ENCODE measurements at places on chromosomes 3 and 15.

DNA sequence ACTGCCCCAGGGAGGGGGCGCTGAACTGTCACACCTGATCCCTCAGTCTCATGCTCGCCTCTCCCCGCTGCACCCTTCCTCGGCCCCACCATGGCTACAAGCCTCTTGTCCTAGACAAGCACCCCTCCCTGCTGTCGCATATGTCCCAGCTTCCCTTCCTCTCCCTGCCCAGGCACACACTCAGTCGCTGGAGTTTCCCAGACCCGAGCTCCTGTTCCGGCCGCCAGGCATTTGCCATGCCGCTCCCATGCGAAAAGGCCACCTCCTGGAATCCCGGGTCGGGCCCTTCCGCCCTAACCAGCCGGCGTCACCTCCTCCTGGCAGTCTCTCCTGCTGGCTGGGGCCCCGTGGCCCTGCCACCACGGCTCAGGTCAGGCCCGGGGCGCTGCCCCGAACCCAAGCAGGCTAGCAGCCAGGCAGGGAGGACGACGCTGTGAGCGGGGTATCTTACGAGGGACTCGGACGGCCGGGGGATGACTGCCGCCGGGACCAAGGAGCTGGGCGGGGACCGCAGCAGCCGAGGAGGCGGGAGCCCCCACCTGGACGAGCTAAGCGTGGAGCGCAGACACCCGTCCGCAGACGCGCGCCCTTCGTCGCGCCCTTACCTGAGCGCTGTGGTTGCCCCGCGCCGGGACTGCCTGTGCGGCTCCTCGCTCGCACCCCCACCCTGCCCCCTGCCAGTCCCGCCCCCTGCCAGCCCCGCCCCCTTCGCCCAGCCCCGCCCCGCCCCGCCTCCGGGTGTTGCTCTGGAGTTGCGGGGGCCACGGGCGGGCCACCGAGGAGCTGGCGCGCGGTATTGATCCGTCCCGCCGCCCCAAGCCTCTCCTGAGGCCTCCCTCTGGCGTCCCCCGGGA is at the start of gene ALS2CL:
Gene ALS2CL (minus strand): TSS at position 642 of the 854 bp plus-strand sequence. CDS start 4,239 bp downstream, outside the sequence.
- no peak for DNase-seq

- no peak for DNase-seq
These were observed 110.0 kb downstream of the EPHB1 start for GRCh38 chr3:134904776-134905646.

GRCh38 chr3:23000371-23000770 is 202.8 kb upstream of the UBE2E2 start:
- DNase-seq, result no peak

DNA sequence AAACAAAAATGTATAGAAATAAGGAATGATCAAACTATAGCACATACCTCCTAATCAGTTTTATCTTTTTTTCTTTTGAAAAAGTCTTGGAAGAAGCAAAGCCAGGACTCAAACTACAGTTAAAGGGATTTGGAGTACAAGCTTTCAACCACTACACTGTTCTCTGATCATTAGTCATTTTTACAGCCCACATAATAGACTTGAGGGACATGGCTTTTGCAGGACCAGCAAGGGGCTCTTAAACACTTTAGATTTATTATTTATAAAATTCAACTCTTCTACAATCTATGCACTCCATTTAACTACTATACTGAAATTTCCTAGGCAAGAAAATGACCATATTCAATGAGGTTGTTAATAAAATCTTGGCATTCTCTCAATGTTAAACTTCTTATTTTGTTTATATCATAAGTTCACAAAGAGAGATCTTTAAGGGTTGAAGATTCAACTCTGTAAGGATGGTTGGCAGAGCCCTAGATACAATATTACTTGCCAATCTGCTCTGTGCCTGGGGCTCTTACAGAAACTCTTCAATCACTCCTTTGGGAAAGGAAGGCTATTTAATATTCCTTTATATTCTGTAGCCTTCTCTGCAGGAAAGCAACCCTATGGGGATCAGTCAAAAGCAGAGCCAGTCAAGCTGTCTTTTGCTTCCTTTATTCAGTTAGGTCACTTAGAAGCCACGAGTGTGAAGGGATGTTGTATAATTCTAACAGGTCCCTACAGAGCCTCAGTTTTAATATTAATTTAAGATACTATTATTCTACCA is 557.7 kb upstream of the SGO1 start:
- DNase-seq, result no peak

GRCh38 chr3:34284959-34285826 is 486.8 kb downstream of the PDCD6IP start:
- no peak for DNase-seq

DNA sequence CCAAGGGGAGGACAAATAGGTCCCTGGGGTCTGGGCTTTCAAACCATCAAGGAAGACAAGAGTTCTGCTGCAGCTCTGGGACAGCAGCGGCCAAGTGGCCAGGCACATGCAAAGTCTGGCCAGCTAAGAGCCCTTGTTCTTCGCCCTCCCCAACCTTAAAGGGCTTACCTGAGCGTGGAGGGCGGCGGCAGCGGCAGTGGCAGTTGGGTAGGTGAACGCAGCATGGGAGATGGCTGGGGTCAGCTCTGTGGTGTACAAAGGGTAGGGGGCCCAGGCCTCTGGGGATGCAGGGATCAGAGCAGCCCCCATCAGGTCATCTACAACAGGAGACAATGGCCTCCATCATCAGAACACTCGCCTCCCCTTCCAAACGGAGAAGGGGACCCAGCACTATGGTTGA is 27.1 kb downstream of the RBPMS2 start:
- DNase-seq, result no peak

DNA sequence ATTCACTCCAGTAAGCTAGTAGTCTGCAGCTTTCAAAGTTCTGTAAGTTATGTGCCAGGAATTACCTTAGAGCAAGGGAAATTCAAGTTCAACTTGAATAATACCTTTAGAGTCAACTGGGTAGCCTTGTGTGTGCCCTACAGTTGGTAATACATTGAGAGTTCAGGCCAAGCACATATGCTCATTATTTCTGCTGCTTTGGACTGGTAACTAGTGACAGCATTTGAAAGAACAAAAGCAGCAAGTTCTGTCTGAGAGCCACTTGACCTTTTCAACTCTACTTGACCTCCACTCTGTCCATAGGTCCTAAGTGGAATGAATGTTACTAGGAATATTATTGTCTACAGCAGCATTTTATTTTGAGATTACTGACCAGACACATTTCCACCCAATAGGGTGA is 723.5 kb downstream of the NLGN1 start:
- DNase-seq, result no peak

DNA sequence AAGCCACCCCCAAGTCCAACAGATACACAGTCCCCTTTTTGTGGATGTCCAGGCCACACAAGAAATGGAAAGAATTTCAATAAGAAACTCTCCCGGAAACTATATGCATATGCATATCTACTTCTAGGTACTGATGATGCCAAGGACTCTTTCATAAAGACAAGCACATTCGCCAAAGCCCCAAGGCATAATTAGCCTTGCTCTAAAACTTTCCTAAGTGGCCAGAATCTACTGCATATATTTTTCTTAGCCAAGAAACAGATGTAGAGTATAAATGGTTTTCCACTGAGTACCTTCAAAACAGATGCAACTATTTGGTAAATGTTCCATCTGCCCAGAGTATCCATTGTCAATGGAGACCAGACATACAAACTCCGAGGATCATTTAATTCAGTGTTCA is 73.9 kb downstream of the MAGI1 start:
- no peak for DNase-seq

GRCh38 chr3:56677286-56677685 is 5.8 kb downstream of the TASOR start:
- no peak for DNase-seq

DNA sequence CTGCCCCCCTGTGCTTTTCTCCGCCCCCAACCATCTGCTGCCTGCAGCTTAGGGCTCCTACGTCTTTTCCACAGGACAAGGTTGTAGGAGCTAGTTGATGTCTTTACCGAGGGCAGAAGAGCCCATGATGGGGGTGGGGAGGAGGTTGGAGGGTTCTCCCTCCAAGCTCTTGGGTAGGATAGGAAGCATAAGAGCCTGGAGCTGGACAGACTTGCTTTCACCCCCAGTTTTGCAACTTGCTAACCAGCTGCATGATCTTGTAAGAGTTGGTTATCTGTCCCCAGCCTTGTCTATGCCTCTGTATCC is 856 bp downstream of the ABCF3 start:
- DNase-seq, result no peak

- no peak for DNase-seq
These were observed 121.9 kb downstream of the CHST2 start for GRCh38 chr3:143241481-143241951.

GRCh38 chr3:20857636-20858035 is 671.6 kb upstream of the SGO1 start:
- DNase-seq, result peak; percentile 1

DNA sequence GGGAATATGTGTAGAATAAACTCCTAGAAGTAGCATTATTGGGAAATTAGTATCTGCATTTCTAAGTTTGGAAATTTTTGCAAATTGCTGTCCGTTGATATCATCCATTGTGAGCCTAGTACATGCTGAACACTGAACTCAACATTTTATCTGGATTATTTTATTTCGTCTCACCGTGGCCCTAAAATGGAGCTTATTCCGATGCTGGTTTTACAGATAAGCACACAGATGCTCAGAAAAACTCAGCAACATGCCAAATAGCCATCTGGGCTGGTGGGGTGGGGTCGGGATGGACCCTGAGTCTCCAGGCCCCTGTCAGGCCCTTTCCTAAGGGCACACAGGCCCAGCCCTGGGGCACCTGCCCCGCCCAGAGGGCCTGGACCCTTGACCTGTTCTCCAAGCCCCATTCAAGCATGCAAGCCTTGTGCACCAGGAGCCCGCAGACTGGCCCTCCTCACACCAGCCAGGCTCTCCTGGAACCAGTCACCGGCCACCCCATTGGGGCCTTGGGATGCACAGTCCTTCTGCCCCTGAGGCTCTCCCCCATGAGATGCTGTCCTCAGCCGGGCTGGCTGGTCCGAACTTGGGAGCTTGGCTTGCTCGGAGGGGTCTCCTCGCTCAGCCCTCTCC is 20.7 kb upstream of the KLF13 start:
- no peak for DNase-seq

DNA sequence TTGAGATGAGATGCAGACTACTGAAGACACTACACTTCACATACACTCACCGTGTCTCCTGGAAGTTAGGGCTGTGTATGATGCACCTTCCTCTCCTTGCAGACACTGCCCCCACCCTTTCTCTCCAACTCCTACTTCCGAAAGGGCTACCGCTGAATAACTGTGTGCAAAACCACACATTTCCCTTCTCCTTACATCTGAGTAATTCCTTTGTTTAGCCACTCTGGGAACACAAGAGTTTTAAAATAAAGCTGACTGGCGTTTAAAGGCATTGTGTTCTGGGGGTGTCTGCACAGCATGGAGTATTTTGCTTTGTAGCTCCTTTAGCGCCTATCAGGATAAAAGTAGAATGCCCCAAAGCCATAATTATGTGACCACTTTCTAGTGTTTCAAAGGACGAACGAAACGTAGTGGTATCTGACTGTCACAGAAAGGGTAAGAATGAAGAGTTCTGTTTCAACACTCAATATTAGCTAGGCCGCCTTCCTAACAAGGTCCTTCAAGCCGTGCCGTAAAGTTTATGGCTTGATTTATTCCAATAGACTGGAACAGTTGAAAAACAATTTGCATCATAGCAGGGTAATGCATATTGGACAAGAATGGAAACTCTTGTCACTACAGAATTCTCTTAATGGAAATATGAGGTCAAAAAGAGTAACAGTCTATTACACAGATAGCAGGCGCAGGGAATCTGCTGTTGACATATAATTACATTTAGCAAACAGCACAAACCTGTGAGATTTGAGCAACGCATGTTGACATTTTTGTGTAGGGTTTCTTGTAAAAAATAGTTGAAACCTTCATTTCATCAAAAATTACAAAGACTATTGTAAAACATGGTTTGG is 619.9 kb downstream of the FOXP1 start:
- DNase-seq, result no peak

- DNase-seq, result no peak
These were observed 228.8 kb upstream of the PPP2R3A start for GRCh38 chr3:135736740-135737139.

GRCh38 chr3:169153656-169154055 is 509.9 kb downstream of the MECOM start:
- DNase-seq, result no peak

DNA sequence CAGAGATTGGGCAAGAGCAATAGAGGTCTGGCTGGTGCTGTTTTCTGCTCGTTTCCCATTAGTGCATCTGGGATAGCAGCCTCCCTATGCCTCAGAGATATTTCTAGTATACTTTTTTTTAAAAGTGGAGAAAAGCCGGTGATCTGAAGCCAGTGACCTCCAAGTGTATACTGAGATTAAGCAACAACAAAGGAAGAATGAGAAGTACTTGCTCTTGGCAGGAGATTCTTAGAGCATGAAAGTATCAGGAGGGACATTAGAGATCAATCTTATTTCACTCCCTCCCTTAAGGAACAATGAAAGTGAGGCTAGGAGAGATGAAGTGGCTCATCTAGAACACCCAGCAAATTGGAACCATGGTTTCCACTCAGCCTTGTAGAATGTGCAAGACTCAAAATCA is 423.3 kb downstream of the SOX2 start:
- no peak for DNase-seq

DNA sequence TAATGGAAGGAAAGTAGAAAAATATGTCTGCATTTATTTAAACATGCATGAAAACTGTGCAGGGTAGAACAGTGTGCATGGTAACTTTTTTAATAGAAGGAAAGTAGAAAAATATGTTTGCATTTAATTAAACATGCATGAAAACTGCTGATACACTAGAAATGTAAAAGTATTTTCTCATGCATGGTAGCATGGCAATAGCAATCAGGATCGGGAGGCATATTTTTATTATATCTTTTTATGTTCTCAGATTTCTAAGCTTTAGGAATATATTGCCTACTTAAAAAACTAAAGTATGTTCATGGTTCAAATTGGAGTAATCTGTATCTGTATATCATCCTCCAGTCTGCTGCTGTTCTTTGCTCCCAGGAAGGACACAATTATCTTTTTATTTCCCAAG is 1468.9 kb upstream of the GBE1 start:
- DNase-seq, result no peak

DNA sequence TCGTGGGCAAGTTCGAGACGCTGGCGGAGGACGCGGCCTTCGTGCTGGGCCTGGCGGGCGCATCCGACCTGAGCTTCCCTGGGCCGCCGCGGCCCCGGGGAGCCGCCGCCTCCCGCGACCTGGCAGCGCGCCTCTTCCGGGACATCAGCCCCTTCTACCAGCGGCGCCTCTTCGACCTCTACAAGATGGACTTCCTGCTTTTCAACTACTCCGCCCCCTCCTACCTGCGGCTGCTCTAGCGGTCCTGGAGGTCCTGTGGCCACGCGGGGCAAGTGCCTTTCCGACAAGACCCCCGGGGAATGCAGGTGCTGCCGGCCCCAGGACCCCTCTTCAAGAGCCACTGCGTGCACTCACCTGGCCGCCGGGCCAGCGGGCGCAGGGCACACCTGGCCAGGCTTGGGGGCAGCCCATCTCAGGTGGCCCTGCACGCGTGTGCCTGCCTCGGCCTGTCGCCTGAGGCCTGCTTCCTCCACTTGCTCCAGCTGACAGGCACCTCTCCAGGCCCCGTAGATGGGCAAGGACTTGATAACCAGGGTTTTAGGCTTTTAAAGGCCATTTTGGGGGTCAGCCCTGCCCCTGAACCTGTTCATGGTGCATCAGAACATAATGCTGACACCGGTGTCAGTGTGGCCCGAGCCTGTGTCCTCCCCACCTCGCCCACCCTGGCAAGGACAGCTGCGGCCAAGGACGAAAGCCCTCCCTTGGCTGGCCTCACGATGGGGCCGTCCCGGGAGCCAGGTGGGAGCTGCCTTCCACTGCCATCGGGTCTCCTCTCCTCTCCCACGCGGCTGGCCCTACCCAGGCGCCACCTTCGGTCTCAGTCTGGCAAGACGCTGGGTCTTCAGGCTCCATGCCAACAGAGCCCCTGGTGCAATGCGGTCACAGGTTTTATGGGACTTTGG is 16.1 kb downstream of the C3orf22 start:
- DNase-seq, result no peak

- DNase-seq, result no peak
These were observed 221.6 kb downstream of the MEIS2 start for GRCh38 chr15:36878684-36879262.

Measured in skeletal muscle cell (primary cell).